Kidney epithelial cell (primary cell): ENCODE measurements at places on chromosomes 16 and 17.

GRCh38 chr17:66549311-66549704, 246.9 kb downstream of the PRKCA start:
- DNase-seq: no peak

- DNase-seq: no peak
Measured at GRCh38 chr16:30724641-30725417, 23.4 kb upstream of the PHKG2 start.

DNA sequence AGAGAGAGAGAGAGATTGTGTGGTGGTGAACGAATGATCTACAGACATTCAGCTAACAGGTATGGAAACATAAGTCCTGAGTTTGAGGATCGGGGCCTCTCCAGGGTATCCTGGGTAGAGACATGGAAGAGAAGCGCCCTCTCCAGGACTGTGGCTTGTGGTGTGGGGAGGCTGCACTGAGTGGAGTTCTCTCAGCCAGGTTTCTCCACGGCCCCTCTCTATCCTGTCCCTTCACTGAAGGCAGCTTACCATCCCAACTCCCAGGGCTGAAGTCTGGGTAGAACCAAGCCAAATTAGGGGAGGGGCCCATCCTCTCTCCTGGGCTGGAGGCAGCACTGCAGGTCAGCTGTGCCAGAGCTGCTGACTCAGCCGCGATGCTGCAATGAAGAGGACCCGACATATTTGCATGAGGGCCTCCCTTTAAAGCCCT, 6.2 kb downstream of the C1QL1 start:
- DNase-seq: no peak

- no peak for DNase-seq
Measured at GRCh38 chr16:3961449-3961849, 80.9 kb upstream of the CREBBP start.

DNA sequence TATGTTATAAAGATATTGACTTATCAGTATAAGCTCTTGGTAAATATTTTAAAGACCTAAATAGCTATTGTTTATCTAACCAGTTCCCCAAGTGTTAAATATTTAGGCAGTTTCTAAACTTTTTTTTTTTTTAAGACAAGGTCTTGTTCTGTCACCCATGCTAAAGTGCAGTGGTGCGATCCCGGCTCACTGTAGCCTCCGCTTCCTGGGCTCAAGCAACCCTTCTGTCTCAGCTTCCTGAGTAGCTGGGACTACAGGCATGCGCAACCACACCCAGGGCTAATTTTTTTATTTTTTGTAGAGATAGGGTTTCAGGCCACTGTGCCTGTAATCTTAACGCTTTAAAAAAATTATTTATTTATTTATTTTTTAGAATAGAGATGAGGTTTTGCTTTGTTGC, 43.5 kb downstream of the SNX29 start:
- no peak for DNase-seq

DNA sequence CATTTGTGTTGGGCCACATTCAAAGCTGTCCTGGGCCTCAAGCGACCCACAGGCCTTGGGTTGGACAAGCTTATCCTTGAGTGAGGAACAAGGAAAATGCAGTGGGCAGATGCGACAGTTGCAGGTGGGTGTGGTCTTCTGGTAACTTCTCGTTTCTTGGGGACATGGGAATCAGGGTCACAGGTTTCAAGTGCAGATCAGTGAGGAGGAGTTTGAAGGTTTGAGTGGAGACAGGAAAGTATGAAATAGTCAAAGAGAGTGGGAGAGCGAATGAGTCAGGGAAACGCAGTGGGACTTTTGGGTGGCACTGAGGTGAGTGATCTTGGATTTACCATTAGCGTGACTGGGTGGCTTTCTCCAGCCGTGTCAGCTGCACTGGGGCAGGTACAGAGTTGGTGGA, 15.4 kb upstream of the CCL22 start:
- DNase-seq: no peak

- DNase-seq: peak; percentile 83
Measured at GRCh38 chr17:5508810-5509209, 22.4 kb downstream of the MIS12 start.

DNA sequence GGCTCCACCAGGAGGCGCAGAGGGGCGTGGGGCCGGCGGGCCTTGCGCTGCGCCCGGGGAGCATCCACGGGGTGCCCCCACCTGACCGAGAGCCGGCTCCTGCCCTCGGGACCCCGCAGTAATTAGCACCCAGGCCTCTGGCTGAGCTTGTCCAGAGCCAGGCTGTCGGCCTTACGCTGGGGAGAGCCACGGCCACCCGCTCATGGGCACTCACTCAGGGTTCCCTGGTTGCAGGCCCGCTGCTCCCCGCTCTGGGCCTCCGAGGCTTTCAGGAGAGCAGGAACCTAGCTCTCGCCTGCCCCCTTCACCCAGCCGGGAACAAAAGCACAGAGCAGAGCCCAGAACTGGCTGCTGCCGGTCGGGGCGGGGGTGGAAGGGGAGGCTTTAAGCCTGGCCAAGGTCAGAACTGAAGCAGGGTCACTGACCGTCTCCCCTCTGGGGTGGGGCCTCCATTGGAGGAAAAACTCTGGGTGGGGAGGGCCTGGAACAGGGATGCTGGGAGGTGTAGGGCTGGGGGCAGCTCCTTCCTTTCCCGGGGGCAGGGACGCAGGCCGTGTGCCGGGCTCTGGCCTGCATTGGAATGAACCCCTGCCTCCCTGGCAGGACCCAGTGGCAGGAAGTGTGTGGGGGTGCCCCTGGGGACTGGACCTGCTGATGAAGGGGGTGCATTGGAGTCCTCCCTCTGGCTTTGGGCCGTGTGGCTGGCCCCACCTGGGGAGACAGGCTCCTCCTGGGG, 12.3 kb downstream of the GLIS2 start:
- DNase-seq: no peak

GRCh38 chr16:48231727-48232492, 12.2 kb upstream of the LONP2 start:
- DNase-seq: no peak

DNA sequence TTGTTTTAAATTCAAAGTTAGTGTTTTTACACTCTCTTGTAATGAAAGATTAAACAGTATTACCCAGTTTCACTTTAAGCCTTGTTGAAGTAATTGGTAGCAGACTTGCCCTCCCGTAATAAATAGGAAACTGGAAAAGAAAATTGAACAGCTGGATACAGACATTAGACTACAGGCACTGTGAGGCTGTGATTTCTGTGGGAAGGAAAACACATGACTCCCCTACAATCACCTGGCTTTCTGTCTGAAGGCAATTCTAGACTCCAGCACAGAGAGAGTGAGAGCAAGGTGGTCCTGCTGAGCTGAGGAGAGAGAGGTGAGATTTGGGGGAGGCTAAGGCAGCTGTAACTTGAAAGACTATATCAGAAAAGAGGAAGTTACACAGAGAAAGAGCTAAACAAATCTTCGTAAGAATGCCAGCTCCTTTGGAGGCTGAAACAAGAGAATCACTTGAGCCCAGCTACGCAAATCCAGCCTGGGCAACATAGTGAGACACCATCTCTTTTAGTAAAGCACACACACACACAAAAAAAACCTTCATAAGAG, 57.8 kb upstream of the CDYL2 start:
- DNase-seq: no peak

- no peak for DNase-seq
Measured at GRCh38 chr17:19933221-19933620, 44.4 kb downstream of the AKAP10 start.

GRCh38 chr17:75447951-75448856, 8.2 kb upstream of the TMEM94 start:
- no peak for DNase-seq

GRCh38 chr16:51276336-51276735, 125.3 kb upstream of the SALL1 start:
- DNase-seq: peak; percentile 82

DNA sequence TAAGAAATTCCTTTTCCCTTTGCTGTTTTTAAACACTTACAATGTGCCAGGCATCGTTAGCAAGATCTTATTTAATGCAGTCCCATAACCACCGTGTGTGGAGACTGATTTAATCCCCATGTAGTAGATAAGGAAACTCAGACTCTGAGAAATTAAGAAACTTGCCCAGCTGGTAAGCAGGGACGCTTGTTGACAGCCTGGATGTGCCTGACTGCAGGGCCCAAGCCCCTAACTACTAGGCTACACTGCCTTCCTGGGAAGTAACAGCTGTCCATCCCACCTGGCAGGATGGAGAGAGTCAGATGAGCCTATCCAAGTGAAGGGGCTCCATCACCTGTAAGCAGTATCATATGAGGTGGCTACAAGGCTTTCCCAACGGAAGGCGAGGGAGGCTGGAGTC, 23.1 kb downstream of the CDK5RAP3 start:
- DNase-seq: no peak

DNA sequence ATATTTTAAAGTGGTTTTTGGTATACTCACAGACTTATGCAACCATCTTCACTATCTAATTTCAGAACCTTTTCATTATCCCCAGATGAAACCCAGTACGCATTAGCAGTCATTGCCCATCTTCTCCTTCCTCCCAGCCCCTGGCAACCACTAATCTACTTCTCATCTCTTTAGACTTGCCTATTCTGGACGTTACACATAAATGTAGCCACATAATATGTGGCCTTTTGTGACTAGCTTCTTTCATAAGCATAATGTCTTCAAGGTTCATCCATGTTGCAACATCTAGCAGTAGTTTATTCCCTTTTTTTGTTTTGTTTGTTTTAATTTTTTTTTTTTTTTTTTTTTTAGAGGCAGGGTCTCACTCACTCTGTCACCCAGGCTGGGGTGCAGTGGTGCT, 28.5 kb upstream of the C17orf107 start:
- DNase-seq: no peak

DNA sequence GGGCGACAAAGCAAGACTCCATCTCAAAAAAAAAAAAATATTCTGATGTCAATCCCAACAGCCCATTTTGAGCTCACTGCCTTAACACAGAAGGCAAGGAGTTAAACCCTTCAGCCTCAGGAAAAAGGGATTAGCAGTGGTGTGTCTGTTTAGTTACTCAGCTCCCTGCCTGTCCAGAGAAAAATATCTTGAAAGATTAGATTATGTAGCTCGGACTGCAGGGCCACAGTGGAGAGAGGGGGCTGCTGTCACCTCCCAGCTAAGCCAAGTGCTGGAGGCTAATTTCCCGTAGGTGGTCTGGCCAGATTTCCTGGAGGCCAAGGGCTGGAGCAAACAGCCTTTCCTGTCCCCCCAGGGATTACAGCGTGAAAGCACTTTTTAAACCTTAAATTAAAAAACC, 50.3 kb downstream of the C16orf95 start:
- no peak for DNase-seq

DNA sequence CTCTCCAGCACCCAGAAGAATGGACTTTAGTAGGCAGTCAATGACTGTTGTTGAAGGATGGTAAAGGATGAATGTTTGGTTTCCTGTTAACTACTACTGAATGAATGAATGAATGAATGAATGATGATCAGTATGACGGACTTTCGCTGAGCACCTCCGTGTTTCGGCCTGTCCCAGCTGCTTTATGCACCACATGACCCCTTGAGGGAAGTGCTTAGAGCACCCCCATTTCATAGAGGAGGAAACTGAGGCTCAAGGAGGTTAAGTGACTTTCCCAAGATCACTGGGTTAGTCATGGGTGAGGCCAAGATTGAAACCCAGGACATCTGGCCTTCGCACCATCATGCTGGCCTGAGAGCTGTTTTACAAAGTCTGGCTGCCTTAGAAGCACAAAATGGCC, 6.8 kb downstream of the KCNG4 start:
- DNase-seq: no peak

DNA sequence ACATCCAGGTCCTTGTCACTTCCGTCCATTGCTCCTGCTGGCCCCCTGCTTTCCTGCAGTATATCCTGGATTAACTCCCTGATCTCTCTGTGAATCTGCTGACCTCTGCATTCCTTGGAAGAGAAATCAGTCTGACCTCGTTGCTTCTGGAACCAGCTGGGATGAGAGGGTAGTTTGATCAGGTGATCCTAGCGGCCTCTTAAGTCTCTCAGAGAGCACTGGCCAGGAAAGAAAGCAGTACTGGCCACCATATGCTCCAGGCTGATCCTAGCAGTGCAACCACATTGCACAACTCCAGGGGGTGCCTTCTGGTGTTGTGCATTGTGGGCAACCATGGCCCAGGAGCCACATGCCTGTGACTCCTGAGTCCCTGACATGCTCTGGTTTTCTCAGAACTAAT, 79.2 kb downstream of the ARHGAP23 start:
- no peak for DNase-seq

- no peak for DNase-seq
Measured at GRCh38 chr17:6780886-6781285, 4.9 kb downstream of the FBXO39 start.

- no peak for DNase-seq
Measured at GRCh38 chr16:54211203-54211602, 75.4 kb downstream of the IRX3 start.

DNA sequence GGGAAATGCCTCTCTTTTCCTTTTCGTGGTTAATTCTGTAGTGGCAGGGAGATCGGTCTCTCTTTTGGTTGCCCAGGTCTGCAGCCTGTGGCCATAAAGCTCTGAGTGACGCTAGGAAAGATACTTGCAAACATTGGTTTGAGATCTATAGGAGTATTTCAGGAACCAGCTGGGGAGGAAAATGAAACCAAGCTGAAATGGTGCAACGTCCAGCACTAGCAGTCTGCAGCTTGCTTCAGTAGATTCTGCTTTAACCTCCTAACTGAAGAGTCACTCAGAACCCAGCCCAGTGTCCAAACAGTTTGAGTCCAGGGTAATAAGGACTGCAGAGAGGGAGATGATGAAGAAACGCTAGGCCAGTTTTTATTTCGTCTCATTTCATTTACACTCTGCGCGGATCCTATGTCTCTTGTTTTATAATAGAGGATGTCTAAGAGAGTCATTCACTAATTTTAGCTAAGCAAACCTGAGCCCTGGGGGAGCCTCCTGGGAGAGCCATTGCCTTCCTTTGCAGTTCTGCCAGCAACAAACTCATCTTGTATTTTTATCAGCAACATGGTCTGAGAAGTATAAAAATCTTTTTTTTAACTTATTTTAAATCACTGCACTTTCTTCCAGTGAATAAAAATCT, 12.0 kb downstream of the SP2 start:
- DNase-seq: no peak

DNA sequence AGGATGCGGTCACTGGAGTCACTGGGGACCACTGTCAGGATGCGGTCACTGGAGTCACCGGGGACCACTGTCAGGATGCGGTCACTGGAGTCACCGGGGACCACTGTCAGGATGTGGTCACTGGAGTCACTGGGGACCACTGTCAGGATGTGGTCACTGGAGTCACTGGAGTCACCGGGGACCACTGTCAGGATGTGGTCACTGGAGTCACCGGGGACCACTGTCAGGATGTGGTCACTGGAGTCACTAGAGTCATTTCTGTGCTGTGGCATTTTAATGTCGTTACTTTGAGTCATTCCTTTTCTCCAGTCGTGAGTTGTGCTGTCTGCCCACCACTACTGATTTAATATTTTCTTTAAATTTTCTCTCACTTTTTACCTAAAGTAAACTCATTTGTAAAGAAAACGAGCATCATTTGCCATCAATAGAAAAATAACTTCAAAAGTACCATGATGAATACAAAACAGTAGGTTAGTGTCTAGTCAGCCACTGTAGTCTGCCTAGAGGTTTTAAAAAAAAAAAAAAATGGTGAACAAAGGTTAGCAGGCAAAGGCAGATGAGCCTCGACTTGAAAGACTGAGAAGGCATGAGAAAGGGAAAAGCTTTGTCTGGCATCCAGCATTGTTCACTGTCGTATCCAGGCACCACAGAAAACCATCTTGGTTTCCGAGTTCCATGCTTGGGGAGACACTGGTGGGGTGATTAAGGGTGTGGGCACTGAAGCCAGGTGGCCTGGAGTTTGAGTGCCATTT, 346.6 kb downstream of the SNX29 start:
- DNase-seq: no peak

- no peak for DNase-seq
Measured at GRCh38 chr17:8941520-8941919, 24.0 kb downstream of the PIK3R5 start.

GRCh38 chr17:29710891-29711418, 88.2 kb upstream of the CORO6 start:
- peak; percentile 77 for DNase-seq
